AG10803 (cell line): ENCODE measurements at places on chromosomes 2 and 18.

DNA sequence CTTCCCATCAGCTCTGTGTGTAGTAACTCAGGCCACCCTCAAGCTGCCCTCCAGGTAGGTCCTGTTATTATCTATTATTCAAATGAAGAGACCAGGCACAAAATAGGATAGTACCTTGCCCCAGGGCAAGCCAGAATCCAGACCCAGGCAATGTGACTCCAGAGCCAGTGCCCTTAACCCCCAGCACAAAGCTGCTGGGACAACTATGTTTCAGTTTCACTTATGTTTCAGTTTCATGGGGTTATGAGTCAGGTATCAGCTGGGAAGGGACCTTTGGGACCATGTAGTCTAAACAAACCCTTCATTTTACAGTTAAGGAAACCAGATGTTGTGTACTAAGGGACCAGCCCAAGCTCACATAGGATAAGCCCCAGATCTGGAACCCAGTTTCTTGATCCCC is 10.0 kb downstream of the HK2 start:
- peak; percentile 76 for DNase-seq

DNA sequence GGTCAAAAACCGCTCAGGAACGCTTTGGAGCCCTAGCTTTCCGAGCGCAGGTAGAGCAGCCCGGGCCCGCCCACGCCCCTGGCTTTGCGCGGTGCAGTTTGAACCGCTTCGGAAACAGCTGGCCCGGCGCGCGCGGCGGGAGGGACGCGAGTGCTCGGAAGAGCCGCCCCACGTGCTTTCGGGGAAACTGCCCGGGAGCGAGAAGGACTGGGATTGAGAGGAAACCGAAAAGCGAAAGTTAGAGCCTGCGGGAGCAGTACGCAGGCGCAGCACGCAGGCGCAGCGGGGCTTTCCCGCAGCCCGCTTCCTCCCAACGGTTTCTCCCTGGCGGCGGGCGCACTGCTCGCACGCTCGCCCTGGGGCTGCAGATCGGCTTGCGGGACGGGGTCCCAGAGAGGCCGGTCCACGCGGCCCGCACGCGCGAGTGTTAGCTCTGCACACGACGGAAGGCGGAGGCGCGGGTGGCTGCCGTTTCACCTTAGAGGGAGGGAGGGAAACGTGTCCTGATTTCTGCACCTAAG is 6.3 kb upstream of the STAT1 start:
- peak; percentile 96 for DNase-seq

DNA sequence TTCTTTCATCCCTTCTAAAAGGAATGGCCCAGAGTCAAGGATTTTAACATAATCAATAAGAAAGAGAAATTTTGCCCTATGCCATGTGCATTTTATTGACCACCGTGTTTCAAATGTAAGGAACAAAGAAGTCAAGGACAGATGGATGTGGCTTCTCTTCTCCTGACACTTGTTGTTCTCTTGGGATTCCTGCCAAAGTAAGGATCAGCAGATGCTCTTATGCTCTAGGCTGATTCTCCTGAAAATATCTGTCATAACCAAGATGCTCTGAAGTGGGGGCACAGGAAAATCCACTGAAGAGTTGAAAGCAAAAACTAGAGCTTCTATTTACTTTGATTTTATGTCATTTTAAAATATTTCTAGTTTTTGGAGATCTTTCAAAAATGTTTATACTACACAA is 72.9 kb upstream of the SYT4 start:
- DNase-seq = no peak

GRCh38 chr2:169839954-169840746 is 12.9 kb downstream of the UBR3 start:
- no peak for DNase-seq

DNA sequence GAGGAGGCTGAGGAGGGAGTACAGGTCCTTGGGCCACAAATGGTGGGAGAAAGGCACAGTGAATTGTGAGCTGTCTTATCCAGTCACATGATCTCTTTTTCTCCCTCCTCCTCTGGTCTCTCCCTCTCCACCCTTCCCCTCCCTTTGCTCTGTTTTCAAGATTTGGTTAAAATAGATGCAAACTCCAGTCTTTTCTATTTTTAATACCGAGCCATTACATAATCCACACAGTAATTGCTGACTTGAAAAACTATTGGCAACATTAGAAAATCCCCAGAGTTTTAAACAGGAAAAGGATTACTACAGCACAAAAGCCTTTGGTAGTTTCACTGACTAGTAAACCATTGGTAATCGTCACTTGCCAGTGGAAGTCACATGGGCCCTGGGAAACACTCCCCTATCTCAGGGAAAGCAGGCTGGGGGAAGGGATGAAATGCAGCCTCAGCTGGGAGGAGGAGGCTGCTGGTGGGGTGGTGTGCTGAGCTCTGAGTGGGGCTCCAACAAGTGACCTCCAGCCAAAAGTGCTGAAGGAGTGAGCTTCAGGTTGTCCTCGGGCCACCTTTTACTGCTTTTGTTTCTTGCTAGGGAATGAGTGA is 57.4 kb upstream of the PCBP1 start:
- peak; percentile 79 for DNase-seq

DNA sequence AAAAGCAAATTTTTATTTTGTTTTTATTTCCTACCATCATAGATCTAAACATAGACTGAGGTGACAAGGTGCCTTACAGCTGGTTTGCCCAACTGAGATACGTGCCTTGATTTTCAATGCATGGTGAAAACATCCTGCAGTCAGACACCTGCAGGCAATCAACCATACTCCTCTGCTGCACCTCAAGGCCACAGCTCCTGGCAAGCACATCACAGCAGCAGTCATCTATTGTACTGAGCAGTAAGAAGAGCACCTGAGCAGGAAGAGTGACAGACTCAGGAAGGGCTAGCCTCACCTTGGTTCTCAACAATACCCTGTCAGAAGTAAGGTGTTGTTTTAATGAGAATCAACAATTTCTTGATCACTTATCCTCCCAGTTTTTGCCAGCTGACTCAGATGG is 1206.8 kb upstream of the NRXN1 start:
- no peak for DNase-seq

DNA sequence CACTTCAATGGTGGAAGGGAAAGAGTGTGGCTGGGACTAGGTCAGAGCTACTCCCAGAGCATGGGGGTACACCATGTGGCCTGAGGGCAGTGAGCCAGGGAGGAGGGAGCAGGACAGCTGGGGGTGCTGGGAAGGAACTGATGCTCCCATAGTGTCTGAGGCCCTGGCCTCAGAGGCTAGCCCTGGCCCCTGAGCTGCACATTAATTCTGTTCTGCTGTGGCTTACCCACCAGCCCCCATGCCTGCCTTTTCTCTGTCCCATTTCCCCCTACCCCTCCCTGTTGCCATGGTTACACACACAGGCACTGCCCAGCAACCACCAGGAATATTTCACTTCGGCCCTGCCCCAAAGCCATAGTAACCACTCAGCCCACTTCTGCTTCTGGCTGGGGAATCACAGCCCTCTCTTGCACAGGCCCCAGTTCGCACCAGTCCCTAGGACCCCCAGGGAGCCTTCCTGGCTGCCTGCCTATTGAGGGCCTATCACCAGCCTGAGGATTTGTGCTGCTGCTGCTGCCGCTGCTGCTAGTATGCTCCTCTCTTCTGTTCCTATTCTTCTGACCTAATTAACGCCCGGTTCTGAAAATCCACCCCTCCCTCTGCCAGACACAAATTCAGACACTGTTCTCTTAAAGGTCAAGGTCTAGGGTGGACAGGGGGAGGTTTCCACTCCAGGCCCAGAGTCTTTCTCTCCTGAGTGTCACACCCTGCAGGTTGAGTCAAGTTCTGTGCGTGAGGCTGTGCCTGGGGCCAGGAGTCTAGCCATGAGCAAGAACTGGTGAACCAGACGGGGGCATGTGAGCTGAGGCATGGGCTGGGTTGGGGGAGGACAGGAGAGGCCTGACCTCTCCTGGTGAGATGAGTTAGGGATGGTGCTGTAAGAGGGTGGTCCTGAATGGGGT is 87.1 kb upstream of the MCFD2 start:
- DNase-seq = peak; percentile 53

DNA sequence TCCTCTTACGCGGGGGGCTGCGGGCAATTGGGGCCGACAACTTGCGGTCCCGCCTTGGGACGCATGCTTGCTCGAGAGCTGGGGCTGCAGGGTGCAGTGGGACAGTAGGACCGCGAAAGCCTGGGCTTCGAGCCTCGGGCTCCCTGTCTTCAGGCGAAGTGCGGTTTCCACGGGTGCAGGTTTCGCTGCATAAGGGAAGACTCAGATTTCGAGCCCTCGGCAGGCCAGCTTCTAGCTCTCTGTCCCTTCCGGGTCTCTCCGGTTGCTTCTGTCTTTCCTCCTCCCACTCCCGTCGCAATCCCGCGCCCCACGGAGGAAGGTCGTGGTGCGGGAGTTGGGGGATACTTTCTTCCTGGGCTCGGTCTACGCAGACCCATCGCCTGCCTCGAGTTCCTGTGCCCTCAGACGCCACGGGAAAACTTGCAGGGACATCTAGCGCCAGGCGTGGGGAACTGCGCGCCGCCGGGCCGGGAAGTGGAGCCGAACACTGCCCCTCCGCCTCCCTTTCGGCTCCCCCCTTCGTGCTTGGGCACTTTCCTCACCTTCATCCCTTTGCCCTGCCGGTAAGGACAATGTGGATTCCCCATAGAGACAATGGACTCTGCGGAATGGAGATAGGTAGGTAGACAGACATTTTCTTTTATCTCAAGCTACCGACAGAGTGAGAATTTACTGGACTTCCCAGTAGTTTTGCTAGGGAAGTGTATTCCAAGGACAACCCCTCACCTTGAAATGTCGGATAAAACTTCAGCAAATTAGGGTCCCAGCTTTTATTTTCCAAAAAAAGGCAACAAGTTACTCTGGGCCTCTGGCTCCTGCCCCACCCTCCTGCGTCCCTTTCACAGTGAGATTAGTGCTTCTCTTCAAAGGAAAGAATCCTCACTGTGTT is 4.2 kb upstream of the HOXD13 start:
- peak; percentile 31 for DNase-seq

GRCh38 chr18:6537475-6537874 is 122.8 kb upstream of the L3MBTL4 start:
- no peak for DNase-seq

GRCh38 chr18:48110797-48111196 is 180.3 kb upstream of the SMAD2 start:
- no peak for DNase-seq

- no peak for DNase-seq
Measured at GRCh38 chr2:237689336-237690131, 62.1 kb downstream of the LRRFIP1 start.

DNA sequence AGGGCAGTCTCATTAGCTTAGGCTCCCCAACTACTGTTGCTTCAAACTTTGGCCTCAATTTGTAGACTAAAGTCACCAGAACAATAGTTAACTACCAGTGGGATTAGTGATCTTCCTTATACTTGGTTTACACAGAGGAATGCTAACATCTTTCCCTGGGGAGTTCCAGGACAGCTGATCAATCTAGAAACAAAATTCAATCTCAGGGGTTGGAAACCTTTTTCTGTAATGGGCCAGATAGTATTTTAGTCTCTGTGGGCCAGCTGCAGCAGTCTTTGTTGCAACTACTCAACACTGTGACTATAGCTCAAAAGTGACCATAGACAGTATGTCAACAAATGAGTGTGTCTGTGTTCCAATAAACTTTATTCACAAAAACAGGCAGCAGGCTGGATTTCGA is 85.7 kb downstream of the METTL8 start:
- DNase-seq = peak; percentile 5

DNA sequence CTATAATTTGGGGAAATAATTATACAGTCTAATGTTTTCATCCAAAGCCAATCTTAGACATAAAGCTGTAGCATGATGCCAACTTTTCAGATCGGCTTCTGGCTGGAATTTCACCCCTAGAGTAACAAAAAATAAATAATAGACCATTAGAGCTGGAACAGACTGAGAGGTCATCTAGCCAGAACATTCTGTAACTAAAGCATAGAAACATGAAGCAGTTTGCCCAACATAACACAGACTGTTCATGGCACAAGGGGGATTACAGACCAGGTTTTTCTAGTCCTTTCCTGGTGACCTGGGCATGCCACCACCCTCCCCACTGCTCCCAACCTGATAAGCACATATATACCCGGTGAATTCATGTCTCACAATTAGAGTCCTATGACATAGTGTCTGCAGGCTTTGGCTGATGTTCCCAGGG is 116.4 kb upstream of the PPP1CB start:
- DNase-seq = no peak

- no peak for DNase-seq
Measured at GRCh38 chr2:22893761-22894517, 491.0 kb upstream of the KLHL29 start.

- no peak for DNase-seq
Measured at GRCh38 chr2:230830428-230830827, 34.3 kb upstream of the ITM2C start.

DNA sequence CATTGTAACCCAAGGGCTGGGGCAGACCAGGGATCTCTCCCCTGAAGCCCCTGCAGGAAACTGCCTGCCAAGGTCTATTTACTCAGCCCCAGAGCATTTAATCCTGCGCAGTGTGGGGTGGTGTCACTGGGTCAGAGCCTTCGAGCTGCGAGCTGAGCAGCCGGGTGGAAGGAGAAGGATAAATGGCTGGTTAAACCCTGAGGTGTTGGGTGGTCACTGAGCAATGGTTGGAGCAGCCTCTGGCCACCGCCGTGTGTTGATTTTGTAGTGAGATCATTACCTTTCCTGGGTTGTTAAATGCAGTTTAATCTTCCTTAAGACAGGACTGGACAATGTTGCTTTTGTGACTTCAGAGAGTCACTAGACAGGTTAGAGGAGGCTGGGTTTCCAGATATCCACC is 98.1 kb downstream of the SETBP1 start:
- no peak for DNase-seq

- DNase-seq = peak; percentile 61
Measured at GRCh38 chr18:79528846-79529245, 133.1 kb downstream of the NFATC1 start.

GRCh38 chr2:207939342-207940108 is 85.8 kb downstream of the PLEKHM3 start:
- DNase-seq = no peak

DNA sequence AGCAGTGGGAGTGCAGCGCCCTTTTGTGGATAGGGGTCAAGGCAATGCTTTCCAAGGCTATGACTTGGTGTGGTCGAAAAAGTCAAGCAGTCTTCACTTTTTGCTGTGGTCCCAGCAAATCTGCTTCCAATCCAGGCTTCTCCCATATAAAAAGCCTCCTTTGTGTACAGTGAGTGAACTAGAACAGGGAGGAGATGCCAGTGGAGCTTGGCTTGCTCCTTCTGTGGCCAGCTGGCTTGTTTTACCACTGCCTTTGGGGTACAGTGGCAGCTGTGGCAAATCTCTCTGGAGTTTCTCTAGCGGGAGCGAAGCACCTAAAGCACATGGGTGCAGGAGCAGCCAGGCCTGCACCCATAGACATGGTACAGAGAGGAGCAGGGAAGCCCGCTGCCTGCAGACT is 103.5 kb downstream of the MSH2 start:
- no peak for DNase-seq
